HFFc6 (cell line): ENCODE measurements at places on chromosomes 16 and 17. TPM values are rescaled to one million over a fixed set of nuclear protein-coding genes. Genes with fewer than 3 reads are reported as not detected.

DNA sequence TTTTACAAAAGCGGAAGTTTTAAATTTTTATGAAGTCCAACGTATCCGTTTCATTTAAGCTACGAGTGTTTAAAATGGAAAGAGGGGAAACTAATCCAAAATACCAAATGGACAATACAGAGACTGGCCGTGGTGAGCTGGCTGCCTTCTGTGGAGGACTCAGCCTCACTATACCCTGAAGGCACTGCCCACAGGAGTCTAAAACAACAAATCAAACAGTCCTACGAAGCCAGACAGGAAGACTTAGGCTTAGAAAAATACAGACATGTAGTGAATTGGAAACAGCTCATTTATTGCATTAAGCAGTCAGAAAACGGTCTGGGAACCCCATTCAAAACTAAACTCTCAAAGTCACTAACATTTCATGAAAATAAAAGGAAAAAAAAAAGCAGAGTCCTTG, 75.1 kb downstream of the CYTH1 start:
- DNase-seq, result no peak

The NPIPB9 gene
- 0.41 to 0.60 TPM (median 0.46 TPM) in 3 replicates for total RNA-seq

GRCh38 chr16:86584071-86584685, 5.8 kb downstream of the FOXL1 start:
- DNase-seq, result no peak

DNA sequence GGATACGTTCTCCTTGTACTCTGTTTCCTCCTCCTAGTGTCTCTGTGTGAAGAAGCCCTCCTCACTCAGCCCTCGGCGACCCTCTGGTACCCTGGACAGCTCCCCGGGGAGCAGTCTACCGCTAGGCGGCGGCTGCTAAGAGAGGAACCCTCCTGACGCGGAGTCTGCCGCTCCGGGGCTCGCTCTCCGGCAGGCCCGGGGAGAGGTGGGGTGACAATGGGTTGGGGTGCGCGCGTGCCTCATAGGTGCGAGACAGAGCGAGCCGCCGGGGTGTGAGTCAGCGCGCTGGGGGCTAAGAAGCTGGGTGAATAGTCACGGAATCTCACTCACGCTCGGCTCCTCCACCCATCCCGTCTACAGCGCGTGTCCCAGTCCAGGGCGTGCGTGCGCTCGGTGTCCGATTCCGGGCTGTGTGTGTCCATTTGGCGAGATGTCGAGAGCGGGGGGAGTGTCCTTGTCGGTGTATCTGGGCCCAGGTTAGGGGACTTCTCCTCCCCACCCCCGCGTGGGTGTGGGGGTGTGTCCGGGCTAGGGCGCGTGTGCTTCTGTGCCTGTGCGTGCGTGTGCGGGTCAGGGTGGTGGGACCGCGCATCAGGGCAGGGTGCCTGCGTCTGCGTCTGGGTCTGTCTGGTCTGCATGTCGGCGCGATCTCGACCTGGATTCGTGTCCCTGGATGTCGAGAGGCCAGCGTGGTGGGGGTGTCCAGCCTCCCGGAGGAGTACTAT, 577 bp upstream of the HS3ST2 start:
- DNase-seq, result peak; percentile 34

DNA sequence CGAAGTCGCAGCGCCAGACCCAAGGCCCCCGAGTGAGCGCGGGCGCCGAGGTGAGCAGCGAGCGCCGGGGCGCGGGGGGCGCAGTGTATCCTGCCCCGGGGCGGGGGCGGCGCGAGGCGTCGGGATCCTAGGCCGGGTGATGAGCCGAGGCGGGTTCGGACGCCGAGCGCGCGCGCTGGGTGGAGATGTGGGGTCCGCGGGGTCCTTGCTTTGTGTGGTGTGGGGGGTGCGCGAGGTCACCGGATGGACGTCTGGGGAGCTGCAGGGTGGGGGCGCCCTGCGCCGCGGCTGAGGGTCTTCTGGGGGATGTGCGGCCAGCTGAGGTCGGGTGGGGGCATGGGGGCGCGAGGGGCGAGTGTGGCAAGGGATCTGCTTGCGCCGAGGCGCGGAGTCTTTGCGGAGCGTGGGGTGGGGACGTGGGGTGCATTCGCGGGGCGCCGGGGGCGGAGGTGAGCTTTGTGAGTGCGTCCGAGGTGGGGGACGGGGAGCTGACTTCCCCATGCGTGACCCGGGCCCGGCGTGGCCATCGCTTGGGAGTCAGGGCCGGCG, 560 bp downstream of the RAI1 start:
- no peak for DNase-seq

DNA sequence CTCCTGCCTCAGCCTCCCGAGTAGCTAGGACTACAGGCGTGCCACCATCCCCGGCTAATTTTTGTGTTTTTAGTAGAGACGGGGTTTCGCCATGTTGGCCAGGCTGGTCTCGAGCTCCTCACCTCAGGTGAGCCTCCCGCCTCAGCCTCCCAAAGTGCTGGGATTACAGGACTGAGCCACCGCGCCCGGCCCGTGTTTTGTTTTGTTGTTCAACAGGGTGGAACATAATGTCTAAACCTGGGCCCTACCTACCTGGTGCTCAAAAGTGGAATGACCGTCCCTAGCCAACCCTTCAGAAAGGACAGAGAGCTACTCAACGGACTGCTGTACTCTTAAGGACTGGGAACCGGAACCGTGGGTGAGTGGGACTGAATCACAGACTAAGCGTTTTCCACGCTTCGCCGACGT, 772 bp upstream of the KIF22 start:
- no peak for DNase-seq

GRCh38 chr17:19720631-19721426, 4.4 kb upstream of the SLC47A2 start:
- DNase-seq, result no peak

The DOC2B gene
- not detected in 3 replicates for total RNA-seq

DNA sequence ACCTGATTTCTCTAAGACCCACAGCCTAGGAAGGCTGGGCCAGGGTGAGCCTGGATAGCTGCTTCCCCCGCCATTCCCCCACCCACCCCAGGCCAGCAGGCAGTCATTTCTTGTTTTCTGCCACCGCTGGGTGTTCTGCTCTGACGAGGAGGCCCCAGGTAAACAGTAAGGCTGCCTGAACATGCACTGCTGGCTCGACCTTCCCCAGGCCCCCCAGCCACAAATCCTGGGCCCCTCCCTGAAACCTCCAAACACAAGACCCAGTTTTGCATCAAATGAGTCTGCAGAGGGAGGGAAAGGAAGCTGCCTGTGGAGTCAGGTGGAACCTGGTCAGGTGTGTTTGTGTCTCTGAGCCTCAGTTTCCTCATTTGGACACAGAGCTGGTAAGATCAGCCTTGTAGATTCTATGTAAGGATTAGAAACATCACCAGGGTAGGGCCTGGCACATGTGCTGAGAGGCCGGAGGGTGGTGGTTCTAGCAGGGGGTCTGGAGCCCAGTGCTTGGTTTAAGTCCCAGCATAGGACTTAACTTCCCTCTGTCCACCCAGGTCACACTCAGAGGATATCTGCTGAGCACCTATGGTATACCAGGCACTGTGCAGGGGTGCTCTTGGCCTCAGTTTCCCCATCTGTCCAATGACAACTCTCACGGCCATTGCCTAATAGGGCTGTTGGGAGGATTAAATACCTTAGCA, 18.9 kb upstream of the PRM1 start:
- no peak for DNase-seq

DNA sequence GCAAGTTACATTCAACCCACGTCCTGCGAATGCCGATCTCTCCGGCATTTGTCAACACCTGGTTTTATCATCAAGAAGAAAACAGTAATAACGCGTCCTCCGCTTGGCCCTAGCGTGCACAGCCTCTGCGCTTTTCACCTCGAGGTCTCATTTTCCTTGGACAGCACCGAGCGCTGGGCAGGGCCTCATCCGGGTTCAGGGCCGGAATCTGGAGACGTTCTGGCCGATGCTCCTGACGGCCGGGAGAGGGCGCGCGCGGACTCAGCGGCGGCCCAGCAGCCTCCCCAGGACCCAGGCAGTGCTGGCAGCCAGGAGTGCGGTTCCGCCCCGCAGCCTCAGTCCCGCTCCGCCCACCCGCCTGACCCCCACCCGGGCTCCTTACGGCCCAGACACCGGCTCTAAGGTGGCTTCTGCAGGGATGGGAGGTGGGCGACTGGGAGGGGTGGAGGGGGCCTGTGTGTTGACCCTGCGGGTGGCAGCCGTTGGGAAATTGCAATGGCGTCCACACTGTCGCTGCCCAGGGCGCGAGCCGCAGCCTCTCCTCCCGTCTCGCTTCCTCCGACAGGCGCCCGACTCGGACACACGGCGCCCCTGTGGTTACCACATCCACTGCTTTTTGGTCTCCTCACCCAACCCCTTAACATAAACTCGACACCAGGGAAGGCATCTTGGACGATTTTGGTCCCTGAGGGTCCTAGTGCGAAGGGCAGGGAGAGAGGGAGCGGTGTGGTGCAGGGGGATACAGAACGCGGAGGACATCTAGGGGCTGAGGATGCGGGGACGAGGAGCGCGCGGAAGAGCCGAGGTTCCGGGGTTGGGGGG, 7.4 kb upstream of the FLYWCH1 start:
- peak; percentile 78 for DNase-seq

- no peak for DNase-seq
These were observed 324 bp upstream of the HCRT start for GRCh38 chr17:42185621-42185930.

The KRTAP2-3 gene
- total RNA-seq, result 30.6 to 105 TPM (median 75.9 TPM) in 3 replicates

GRCh38 chr16:81519301-81520150, 74.9 kb downstream of the CMIP start:
- DNase-seq, result no peak

DNA sequence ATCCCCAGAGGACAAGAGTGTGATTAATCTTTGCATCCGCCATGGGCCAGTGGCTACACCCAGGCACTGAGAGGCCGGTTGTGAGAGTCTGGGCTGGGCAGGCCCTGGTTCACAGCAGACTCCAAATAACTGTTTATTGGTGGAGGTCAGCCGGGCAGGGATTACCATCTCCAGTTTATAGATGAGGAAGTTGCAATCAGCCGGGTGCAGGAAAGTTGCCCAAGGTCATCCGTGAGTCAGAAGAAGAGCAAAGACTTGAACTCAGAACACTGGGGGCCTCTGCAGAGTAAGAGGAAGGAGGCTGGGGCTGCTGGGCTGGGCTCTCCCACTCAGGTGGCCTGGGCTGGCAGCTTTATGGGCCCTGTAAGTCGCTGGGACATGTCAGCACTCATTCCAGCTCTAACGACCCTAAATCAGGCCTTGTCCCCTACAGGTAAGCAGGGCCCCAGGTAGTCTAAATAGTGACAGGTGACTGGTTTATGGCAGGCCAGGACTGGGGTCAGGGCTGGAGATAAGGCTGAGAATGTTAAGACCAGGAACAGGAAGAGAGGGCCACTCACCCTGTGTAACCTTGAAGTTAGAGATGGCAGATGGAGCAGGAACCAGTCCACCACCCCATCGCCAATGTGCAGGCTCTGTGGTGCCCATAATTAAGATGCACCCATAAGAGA, 2.1 kb upstream of the CA4 start:
- DNase-seq, result no peak

GRCh38 chr17:72578817-72579470, 458.1 kb downstream of the SOX9 start:
- DNase-seq, result no peak

GRCh38 chr17:42493319-42493718, 34.6 kb downstream of the ATP6V0A1 start:
- DNase-seq, result no peak

The ABCC11 gene
- total RNA-seq, result 0.18 TPM in 1 of 2 replicates, not detected in the other

- no peak for DNase-seq
These were observed 19.7 kb upstream of the TEX2 start for GRCh38 chr17:64282753-64283080.

- no peak for DNase-seq
These were observed 112.3 kb downstream of the ZNF423 start for GRCh38 chr16:49743658-49744057.

DNA sequence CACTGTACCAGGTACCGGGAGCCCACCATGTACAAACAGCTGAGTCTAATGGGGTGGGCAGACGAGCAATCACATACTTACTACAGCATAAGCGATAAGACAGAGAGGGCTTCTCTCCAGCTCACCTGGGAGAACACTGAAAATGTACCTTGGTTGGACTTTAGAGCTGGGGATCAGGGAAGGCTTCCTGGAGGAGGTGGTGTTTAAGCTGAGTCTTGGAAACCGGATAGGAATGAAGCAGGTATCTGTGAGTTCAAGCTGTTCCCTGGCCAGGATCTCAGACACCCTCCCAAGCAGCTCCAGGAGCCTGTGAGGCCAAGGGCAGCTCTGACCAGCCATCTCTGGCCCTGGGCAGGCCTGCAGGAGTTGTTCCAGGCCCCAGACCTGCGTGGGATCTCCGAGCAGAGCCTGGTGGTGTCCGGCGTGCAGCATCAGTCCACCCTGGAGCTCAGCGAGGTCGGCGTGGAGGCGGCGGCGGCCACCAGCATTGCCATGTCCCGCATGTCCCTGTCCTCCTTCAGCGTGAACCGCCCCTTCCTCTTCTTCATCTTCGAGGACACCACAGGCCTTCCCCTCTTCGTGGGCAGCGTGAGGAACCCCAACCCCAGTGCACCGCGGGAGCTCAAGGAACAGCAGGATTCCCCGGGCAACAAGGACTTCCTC, 8.0 kb upstream of the SERPINF1 start:
- no peak for DNase-seq

The RIPOR1 gene
- total RNA-seq, result 79.5 to 84.8 TPM (median 82.5 TPM) in 3 replicates

DNA sequence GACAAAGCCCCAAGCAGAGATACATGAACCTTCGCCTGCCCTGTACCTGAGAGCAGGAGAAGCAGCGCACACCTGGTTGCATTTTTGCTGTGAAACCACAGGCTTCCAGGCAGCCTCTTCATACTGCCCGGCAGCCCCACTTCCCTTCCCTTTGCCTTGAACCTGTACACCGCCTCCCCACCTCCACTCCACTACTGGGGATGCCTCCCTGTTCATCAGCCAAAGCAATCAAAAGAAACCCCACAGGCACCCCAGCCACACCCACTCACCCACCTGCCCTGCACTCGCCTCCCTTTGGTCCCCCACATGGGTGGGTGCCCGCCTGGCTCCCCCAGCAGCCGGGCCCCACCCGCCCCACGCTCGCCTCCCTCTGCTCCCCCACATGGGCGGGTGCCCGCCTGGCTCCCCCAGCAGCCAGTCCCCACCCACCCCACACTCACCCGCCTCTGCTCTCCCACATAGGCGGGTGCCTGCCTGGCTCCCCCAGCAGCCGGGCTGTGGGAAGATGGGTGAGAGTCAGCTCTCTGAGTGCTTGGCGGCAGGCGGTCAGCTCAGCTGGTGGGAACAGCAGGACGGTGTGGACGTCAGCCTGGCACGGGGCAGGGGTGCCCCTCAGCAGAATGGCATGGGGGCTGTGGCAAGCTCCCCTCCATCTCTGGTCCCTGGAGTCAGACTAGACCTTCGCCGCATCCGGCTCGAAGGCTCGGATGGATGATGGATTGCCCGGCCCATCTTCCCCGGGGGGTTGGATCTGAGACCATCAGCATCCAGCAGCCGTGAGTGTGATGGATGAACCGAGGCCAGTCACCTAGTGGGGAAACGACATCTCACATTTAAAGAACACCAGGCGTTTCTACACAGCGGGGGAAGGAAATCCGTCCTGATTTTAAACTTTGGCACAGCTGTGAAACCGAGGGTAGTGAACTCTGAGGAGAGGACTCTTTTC, 135.6 kb downstream of the BANP start:
- no peak for DNase-seq

The CXCL16 gene
- total RNA-seq, result 0.68 to 0.92 TPM (median 0.90 TPM) in 3 replicates

GRCh38 chr17:62675260-62675659, 47.8 kb downstream of the MRC2 start:
- no peak for DNase-seq

The AXIN2 gene
- 0.28 to 0.45 TPM (median 0.35 TPM) in 3 replicates for total RNA-seq

GRCh38 chr16:22071331-22071910, 20.9 kb upstream of the VWA3A start:
- DNase-seq, result no peak

The PABPN1L gene
- total RNA-seq, result not detected in 3 replicates

- DNase-seq, result no peak
These were observed 2.0 kb downstream of the CORO7 start for GRCh38 chr16:4414187-4414917.

GRCh38 chr16:81081014-81081413, 4.0 kb upstream of the C16orf46 start:
- DNase-seq, result no peak

The ABCC12 gene
- total RNA-seq, result not detected in 3 replicates

GRCh38 chr17:41629826-41630670, 5.7 kb upstream of the KRT17 start:
- DNase-seq, result no peak
